ENCODE measurements at places on chromosomes 4 and X.

DNA sequence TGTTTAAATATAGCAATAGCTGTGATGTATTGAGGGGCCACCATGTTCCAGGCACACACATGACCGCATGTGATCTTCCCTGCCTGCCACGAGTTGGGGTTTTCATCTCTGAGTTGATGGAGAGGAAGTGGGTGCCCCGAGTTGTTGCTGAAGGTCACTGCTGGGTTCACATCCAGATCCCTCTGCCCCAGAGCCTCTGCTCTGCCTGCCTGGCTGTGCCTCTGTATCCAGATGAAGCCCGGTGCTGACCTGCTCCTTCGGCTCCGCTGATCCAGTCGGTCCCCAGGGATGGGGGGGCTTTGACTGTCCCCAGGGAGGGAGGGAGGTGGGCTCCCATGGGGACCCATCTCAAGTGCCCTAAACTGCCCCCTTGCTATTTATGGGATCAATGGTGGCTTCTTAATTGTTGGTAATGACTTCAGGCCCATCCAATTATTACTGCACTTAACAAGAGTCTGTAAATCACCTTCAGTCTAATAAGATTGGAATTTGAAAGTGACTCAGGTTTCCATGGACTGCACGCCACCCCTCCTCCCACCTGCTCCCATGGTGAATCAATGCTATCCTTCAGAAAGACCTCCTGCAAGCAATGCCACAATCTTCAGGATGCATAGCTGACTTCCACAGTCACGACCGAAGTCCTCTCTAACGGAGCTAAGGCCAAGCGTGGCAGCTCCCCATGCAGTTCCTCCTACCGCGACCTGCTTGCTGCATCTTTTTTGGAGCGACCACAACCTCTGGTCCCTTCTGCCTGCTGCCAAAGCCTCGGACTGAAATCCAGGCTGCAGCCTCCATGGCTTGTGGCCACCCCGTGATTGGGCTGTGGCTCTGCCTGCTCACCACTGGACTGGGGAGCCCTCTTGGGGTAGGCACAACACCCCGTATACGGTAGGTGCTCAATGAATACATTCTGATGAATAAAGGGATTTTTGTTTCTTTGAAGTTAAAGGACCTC lies 73.1 kb downstream of the CPZ start:
- peak; percentile 0 for DNase-seq

DNA sequence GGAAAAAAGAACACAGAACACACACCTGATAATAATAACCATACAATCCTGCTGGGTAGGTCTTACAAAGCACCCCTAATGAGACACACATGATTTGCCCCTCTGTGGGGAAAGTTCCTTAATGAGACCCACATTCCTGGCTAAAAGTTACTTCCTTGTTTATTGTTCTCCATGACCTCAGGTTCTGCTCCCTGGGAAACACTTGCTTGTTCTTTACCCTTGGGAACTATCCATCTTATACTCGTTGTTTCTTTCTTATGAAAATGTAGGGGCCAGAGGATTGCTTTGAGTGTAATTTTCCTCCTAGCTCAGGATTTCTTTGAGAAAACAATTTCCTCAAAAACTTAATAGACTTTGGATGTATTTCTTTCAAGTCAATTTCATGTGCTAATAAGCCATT lies 52.1 kb upstream of the PCDH10 start:
- DNase-seq = no peak

- DNase-seq = no peak
Observed at GRCh38 chr4:181688872-181689271, 554.3 kb upstream of the TENM3 start.

- DNase-seq = no peak
Observed at GRCh38 chr4:76993787-76994641, 44.5 kb downstream of the SEPTIN11 start.

- no peak for DNase-seq
Observed at GRCh38 chr4:94349193-94349592, 6.6 kb upstream of the HPGDS start.

All from epithelial cell of proximal tubule (primary cell).